Fibroblast of lung (primary cell): ENCODE measurements at places on chromosomes 7 and 10. TPM values are rescaled to one million over a fixed set of nuclear protein-coding genes. Genes with fewer than 3 reads are reported as not detected.
A peak's percentile ranks its signal among the peaks of the same experiment; 100 is the strongest.

- peak; percentile 1 for DNase-seq
These were observed 198.0 kb downstream of the CSTF2T start for GRCh38 chr10:51501396-51501795.

GRCh38 chr7:148487912-148488311 is 102.7 kb upstream of the C7orf33 start:
- no peak for DNase-seq

- no peak for DNase-seq
These were observed 90.9 kb downstream of the COL26A1 start for GRCh38 chr7:101453617-101454016.

- DNase-seq: no peak
These were observed 10.3 kb downstream of the SUN1 start for GRCh38 chr7:842431-843031.

GRCh38 chr7:2166625-2167280 is 66.0 kb downstream of the MAD1L1 start:
- no peak for DNase-seq

DNA sequence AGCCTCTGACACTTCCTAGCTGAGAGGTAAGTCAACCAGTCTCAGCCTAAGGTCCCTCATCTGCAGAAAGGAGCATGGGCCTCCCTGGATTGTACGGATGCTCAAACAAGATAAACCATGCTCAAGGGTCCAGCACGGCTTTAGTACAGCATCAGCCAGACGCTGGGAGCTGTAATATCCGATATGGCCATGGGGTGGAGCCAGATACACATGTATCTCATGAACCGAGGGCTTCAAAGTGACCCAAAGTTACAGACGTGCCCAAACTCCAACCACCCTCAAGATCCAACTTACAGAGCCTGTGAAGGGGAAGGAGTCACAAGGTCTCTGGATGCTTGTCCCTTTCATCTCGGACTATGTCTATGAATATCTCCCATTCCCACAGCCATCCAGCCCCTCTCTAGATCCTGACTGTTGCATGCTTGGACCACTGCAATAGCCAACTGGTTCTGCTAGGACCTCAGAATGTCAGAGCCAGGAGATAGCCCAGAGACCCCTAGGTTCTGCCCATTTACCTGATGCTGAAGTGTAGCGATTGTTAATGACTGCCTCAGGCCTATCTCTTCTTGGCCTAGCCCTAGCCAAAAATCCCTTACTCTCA is 142.4 kb downstream of the SH3PXD2A start:
- peak; percentile 55 for DNase-seq

DNA sequence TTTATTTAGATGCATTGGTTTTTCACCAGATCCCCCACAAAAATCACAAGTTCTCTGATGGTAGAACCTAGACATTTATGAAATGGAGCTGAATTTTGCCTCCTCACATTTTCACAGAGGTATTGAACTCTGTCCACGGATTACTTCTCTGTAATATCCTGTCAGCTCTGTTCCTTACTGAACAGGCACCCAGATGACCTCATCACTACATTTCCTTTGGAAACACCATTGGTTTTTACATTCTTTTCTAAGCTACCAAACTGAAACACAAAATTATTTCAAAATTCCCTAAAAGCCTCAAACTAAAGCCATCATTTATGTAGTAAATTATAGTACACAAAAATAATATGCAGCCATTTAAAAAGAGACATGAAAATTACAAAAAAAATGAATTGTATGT is 98.3 kb upstream of the KCNIP2 start:
- DNase-seq: peak; percentile 59

GRCh38 chr10:93904901-93905300 is 11.1 kb downstream of the SLC35G1 start:
- no peak for DNase-seq

GRCh38 chr7:3272691-3273141 is 28.3 kb upstream of the SDK1 start:
- peak; percentile 97 for DNase-seq

- DNase-seq: no peak
These were observed 319.2 kb upstream of the PLXDC2 start for GRCh38 chr10:19497026-19497425.

GRCh38 chr10:81953420-81953819 is 78.4 kb downstream of the NRG3 start:
- DNase-seq: no peak

DNA sequence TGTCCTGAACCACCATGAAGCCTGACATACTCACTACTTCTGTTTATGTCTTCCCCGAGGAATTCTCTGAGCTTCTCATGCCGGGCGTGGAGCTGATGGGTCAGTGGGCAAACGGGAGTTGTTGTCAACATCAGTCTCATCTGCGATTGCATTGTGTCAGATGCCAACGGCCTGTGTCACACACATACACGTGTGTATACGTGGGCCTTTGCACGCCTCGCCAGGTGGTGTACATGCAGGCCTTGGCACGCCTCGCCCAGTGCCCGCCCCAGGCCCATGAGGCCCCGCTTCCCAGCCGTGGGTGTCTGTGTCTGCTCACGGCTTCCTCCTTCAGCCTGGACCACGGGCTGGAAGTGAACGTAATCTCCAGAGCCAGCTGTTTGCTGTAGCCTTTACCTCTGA is 7.5 kb upstream of the CSGALNACT2 start:
- no peak for DNase-seq

DNA sequence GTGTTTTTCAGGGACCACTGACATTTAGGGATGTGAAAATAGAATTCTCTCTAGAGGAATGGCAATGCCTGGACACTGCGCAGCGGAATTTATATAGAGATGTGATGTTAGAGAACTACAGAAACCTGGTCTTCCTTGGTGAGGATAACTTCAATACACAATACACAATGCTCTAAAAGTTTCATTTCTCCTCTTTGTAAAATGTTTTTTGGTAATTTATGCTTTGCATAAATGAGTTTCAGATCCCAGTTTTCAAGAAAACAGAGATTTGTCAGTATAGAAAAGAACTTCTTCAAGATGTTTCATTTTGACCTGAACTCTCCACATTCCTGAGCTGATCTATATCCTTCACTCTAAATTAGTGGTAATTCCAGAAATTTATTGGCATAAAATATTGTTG is 14.2 kb downstream of the ZNF92 start:
- no peak for DNase-seq

DNA sequence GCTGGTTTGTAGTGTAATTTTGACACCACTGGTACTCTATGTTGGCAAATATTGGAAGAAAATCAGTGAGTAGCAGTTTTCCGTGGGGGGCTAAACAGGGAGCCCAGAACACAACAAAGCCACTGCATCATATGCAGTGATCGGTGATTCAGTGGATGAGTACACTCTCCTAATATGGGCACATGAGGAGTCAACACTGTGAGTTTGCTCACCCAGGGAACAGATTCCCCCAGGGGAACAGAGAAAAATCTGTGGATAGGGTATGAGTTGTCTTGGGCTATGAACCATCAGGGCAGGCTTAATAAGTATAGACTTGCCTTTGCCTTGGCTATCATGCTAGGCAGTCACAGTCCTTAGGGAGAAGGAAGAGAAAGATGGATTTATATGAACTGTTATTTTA is 227.7 kb upstream of the SEMA3E start:
- DNase-seq: peak; percentile 49

ELN gene
- 2.1 and 6.4 TPM in 2 replicates for total RNA-seq
